GM20000 (cell line): ENCODE measurements at places on chromosomes 7 and 10.

DNA sequence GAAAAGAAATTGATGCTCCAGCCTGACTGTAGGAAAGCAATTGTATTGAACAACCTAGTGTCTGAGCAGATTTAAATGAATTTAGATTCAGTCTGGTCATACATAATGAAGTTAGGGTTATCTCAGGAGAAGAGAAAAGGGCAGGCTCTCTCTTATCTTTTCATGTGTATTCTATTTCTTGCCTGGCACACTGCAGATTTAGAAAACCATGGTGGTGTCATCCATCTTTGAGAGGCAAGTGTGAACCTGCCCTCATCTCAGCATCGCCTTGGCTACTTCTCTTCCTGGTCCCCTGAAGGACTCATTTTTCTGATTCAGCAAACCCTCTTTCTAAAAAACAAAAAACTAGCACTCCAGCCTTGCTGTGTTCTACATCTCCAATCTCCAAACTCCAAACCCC lies 137.7 kb downstream of the LRRC4 start:
- no peak for DNase-seq

DNA sequence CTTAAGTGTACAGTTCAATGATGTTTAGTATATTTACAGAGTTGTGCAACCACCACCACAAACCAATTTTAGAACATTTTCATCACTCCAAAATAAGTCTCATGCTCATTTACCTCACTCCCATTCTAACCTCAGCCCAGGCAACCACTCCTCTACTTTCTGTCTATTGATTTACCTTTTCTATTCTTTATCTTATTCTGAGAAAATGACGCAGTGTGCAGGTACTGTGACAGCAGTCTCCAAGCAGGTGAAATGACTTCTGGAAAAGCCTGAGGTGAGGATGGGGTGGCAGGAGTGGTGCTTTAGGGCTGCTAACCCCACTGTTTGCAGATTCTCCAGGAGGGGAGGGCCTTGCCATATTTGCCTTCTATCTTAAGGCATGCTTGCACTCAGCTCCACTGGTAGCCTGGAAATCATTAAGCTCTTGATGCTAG lies 39.5 kb downstream of the GARS1 start:
- DNase-seq, result no peak

DNA sequence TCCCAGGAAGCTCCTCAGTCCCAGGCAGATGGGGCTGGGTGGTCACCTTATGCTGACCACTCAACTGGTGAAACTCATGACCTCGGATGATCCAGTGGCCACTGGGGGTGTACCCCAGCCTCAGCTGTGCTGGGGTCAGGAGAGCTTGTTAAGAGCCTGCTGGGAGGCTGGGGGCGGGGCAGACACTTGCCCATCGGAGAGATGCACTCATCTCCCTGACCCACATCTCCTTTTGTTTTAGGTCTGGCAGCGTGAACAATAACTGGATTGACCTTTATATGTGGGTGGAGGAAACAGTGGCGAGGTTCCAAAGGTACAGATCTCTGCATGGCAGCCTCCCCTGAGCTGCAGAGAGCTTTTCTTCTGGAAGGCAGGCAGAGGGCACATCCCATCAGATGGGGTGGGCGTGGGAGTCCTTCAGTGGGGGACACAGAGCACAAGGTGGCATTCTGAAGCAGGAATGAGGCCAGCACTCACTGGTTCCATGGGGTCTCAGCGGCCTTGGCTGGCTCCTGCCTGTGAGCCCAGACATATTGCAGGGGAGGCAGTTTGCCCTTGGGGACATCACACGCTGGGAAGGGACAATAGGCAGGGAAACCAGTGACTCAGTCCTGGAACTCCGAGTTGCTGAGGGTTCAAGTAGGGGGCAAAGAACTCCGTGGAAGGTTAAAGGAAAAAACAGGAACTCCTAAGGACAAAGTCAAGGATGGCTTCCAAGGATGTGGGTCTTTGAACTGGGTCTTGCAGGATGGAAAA lies 5.2 kb downstream of the ANTXRL start:
- no peak for DNase-seq

- DNase-seq, result no peak
Observed at GRCh38 chr7:88001744-88002530, 67.9 kb downstream of the ADAM22 start.

DNA sequence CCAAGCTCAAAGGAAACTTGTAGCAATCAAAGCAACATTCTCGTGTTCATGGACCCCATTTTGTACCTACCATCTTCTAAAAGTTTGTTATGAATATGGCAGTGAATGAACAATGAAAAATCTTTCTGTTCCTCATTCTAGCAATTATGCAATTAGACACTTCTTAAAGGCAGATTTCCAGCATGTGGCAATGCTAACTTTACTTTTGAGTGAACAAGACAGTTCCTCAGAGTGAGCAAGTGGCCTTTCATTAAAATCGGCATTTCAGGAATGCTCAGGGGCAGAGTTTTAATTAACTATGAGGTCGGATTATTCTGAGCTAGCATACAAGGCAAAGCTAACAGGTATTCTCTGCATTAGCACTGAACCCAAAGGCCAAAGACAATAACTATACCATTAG lies 48.4 kb upstream of the NFE2L3 start:
- DNase-seq, result no peak

- DNase-seq, result no peak
Observed at GRCh38 chr7:38824948-38825347, 84.0 kb downstream of the VPS41 start.

- no peak for DNase-seq
Observed at GRCh38 chr10:74927701-74928100, 101.3 kb downstream of the KAT6B start.

DNA sequence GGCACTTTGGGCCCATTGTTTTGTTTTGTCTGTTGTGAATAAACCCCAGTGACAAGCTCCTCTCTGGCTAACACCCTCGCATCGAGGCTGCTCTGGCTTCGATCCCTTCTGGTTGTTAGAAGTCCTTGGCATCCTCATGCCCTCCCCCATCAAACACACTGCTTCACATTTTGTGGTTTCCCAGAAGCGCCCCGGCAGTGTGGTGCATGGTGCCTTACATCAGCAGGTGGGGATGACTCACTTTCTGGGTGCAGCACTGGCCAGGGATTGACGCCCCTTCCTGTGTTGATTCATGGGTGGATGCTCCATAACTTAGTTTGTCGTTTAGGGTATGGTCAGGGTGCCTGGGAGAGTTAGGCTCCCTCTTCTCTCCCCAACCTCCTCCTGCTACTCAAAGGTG lies 51.4 kb downstream of the PLPP4 start:
- no peak for DNase-seq

DNA sequence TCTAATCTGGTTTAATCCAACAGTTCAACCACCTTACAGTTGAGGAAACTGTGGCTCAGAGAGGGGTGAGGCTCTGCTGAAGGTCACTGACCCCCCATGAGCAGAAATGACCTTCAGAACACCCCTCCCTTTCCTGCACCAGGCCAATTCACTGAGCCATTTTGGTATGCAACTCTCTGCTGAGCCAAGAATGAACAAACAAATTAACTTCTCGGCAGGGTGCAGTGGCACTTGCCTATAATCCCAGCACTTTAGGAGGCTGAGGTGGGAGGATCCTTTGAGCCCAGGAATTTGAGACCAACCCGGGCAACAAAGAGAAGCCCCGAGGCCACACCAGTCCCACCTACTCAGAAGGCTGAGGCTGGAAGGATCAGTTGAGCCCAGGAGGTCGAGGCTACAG lies 29.8 kb downstream of the PDGFA start:
- no peak for DNase-seq

GRCh38 chr10:97542169-97543024 lies 30.2 kb upstream of the ANKRD2 start:
- DNase-seq, result no peak

- no peak for DNase-seq
Observed at GRCh38 chr7:158357106-158357897, 230.3 kb downstream of the PTPRN2 start.

GRCh38 chr7:118186501-118186900 lies 2.5 kb downstream of the LSM8 start:
- no peak for DNase-seq

- DNase-seq, result no peak
Observed at GRCh38 chr7:6092953-6093354, 61.8 kb downstream of the ANKRD61 start.

DNA sequence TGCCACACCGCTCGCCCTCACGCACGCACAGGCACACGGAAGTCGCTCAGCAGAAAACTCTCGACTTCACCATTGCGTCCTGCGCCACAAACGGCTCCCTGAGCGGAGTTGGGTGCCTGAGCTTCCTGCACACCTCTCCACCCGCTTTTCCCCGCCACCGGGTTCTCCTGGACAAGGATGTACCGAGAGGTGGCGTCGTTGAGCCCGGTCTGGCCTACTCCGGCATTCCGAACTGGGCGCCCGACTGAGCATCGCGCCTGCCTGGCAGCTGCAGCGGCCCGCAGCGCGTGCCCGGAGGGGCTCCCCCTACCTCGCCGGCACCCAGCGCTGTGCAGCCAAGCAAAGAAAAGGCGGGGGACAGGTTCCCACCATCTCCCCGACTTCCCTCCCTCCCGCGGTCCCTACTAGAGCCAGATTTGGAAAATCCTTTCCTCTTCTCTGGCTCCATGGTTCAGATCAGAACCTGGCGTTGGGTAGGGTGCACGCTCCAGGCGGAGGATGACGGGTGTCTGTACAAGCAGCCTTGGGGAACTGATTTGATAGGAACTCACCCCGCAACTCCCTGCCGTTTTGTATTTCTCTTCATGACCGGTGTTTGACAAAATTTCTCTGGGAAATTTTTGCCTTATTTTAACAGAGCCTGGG lies 1.7 kb downstream of the SORCS3 start:
- DNase-seq, result peak; percentile 32

DNA sequence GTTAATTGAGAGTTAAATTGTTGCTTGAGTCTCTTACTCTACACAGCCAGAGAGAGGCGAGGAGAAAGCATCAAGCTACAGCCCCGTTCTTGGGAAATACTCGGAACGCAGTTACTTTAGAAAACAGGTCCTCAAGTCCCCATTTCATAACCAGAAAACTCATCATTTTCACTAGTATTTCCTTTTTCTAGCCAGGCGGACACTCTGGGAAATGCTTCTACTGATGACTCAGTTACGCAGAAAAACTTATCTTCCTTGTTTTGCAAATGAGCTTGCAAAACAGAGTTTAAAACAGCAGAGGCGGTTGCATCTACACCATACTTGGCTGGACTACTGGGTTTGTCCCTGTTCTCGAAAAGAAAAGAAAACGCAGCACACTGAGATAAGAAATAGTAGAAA lies 111.4 kb upstream of the FGFR2 start:
- DNase-seq, result no peak

- no peak for DNase-seq
Observed at GRCh38 chr7:143025371-143025770, 1.6 kb downstream of the OR9A2 start.

DNA sequence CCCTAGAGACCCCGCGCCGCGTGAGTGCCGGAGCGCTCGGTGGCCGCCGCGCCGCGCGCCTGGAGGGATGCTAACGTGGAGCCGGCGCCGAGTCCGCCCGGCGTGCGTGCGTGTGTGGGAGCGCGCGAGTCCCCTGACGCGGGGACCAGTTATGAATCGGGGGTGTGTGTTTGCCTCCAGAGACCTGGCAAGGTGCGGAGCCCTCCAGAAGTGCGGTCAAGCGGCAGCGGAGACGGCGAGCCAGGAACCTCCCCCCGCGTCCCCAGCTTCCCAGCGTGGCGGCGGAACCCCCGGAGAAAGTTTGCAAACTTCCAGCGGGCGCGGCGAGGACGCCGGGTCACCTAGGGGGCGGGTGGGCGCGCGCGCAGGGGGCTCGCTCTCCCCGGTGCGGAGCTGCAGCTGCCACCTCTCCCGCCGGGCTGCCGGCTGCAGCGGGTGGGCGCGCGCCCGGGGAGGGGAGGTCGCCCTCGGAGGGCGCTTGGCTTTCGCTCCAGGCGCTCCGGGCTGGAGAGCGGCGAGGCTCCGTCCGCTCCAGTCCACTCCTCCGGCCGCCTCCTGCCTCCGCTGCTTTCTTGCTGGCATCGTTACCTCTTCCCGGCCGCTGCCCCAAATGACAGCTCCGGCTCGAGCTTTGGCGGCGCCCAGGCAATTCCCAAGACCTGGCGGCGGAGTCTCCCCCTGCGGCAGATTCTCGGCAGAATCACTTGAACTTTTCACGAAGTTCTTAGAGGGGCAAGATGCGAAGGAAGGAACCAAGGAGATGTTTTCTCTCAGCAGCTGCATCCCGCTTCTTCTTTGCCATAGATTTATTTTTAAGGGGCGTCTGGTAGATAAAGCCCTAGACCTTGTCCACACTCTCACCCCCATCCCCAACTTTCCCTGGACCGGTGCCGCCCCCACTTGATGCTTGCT lies 2.3 kb upstream of the CREB5 start:
- peak; percentile 31 for DNase-seq

DNA sequence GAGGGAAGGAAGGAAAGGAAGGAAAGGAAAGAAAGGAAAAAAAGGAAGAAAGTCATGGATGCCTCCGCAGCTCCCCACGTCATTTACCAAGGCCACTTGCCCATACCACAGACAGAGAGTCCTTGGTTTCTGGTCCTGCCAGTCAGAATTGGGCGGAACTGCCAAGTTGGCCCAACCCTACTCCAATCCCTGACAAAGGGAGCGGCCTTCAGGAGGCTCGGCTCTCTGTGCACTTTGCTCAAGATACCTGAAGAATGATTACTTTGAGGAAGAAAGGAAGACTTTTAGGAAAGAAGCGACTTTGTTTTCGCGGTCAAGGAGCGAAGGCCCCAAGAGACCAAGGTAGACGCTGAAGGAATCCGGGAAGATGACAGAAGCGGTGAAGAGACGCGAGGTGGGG lies 49.1 kb upstream of the FXYD4 start:
- DNase-seq, result no peak

- DNase-seq, result no peak
Observed at GRCh38 chr10:19212590-19212989, 164.0 kb downstream of the MALRD1 start.

DNA sequence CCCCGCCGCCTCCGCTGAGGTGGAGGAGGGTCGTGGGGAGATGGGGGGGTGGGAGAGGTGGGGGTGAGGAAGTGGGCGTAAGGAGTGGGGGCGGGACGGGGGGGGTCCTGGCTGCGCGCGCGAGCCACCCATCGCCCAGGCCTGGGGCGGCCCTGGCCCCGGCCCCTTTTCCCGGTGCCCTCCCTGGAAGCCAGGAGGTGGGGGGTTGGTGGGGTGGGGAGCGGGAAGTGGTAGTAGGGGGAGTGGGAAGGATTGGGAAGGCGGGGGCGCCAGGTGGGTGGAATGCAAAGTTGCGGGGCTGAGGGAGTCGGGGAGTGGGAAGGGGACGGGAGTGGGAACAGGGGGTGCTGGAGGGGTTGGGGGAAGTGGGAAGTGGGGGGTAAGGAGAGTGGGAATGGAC lies 319 bp upstream of the MMD2 start:
- DNase-seq, result peak; percentile 18
